ENCODE measurements at places on chromosomes 11 and 22.

GRCh38 chr22:21570398-21570797 lies 2.9 kb downstream of the UBE2L3 start:
- no peak for DNase-seq

DNA sequence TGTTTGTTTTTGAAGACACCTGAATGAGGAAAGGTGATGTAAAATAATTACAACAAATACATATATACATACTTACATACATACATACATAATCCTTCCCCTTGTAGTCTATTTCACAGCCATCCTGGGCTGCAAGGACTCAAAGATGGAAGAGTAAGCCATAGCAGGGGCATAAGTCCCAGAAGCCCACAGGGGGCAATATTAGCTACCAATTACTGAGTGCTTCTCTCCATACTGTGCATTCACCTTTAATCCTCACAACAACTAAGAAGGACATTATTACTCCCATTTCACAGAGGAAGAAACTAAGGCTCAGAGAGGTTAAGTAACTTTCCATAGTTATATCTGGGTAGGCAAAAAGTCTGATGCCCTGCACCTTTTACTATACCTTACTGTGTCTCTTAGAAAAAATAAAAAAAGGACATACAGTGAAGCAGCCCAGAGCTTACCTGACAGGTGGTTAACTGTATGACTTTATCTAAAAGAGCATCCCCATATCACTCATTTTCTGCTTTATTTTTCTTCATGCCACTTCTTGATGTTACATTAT lies 2.7 kb downstream of the SERGEF start:
- DNase-seq: no peak

- no peak for DNase-seq
These were observed 286.4 kb downstream of the NXPE2 start for GRCh38 chr11:114964676-114965214.

- DNase-seq: no peak
These were observed 13.4 kb downstream of the SLC25A17 start for GRCh38 chr22:40805699-40806203.

DNA sequence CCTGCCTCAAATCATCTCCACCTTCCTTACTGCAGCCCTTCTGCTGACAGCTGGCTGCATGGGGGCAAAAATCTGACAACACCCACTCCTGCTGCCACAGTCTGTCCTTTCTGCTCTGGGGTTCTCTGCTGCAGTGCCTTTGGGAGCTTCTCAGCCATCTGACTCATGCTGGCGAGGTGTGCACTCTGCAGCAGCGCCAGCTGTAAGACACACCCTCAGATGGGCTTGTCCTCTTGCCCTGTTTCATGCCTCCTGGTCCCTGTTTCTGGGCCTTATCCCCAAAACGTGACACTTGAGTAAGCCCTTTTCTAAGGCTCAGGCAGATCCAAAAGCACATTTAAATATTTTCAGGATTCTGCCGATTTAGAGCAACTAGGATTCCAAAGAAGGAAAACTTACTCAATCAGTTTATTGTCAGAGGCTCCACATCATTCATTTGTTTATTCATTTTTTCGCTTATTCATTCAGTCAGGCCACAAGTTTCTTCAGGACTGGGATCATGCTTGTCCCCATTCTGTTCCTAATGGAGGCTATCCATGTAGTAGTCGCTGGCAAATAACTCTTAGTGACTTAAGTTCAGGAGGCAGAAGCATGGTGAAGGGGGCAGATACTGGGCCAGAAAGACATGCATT lies 60.2 kb downstream of the SMIM38 start:
- DNase-seq: no peak

DNA sequence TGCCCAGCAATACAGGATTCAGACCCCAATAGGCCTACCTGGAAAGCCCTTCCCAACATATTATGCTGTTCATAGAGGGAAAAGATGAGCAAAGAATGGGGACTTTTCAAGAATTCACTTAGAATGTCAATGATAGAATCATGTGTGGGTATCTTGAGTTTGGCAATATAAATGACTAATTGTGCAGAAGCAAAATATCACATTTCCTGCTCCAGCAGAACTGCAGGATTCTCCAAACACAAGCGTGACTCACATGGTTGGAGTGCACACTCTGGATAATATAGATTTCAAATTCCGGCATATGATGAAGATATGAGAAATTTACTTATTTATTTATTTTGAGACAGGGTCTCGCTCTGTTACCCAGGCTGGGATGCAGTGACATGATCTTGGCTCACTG lies 12.5 kb upstream of the APOL5 start:
- no peak for DNase-seq

- no peak for DNase-seq
These were observed 702 bp downstream of the BIRC2 start for GRCh38 chr11:102347462-102348370.

- no peak for DNase-seq
These were observed 22.6 kb downstream of the AMOTL1 start for GRCh38 chr11:94790661-94791180.

DNA sequence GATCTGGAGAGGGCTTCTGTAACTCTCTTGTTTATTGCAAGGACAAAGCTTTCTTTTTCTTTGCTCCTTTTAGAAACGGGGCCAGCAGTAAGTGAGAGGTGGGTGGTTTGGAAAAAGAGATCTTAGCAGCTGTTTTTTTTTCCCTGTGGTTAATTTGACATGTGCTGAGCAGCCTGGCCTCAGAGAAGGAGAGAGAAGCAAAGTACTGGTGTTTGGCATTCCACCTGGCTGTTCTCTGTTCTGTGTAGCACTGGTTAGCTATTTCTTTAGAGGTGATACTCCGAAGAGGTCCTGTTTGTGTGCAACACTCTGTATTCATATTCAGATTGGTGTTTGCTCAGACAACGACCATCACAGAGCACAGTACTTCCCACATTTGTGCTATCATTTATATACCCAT lies 80.8 kb upstream of the SORL1-AS1 start:
- DNase-seq: no peak

GRCh38 chr11:107590460-107591377 lies at the start of gene ELMOD1:
TSS of gene ELMOD1 (plus strand) at chr11:107591147. CDS start at chr11:107618190, 27,043 bp downstream.
- peak; percentile 14 for DNase-seq

DNA sequence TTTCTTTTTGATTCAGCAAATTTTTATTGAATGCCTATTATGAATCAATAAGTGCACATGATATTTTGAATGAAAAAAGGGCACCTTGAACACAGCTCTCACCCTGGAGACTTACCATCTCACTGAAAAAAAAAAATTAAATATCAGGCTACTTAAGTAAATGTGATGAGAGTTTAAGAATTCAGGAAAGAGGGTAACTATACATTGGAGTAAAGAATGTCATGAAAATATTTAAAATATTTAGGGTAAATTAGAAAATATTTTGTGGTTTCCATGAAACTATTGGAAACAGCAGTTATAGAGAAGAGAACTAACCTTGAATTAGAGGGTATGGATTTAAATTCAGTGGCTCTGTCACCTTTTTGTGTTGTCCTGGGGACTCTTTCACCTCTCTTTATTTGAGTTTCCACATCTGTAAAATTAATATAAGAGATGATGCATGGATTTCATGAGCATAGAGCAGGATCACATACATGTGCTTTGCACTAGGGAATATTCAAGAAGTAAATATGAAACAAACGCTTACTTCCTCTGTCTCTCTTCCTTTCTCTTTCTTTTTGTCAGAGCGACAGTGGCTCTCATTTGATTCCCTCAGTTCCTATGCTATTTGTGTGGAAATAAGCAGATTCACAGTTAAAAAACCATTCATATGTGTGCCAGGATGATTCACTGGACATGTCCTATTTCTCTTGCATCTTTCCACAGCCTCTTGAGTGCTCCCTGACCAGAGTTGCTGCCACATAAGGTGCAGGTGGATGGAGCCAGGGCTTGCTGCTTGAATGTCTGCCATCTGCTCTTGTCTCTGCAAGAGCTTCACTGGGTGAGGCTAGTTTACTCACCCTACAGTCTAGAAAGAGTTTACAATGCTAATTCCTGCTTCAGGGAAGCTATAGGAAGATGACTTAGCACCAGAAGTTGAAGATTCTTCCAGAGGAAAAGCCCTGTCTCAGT lies 533.1 kb downstream of the ETS1 start:
- DNase-seq: no peak

- no peak for DNase-seq
These were observed 242.6 kb upstream of the FAT3 start for GRCh38 chr11:91981995-91982394.

DNA sequence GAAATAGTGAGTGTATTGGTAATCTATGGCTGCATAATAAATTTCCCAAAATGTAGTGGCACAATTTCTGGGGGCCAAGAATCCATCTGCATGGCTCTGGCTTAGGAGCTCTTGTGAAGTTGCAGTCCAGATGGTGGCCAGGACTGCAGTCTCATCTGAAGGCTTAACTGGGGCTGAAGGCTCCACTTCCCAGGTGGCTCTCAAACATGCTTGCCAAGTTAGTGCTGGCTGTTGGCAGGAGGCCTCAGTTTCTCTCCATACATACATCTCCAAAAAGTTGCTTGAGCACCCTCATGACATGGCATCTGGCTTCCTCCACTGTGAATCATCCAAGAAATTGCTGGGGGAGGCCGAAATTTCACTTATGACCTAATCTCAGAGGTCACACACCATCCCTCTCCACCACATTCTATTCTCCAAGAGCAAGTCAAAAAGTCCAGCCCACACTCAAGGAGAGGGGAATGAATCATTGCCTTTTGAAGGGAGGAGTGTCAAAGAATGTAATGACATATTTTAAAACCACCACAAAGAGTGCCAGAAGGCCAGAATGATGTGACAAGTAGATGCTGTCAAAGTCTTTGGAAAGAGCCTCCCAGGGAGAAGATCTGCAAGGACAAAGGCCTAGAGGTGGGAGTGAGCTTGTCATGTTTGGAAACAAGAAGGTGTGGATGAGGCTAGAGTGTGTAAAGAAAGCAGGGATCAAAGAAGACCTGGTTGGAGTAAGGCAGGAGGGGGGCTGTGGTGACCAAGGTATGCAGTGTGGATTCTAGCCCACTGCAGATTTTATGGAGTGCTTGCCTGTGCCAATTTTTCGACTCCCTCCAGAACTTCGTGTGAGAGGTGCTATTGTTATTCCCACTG lies 566.2 kb downstream of the MIAT start:
- DNase-seq: no peak

DNA sequence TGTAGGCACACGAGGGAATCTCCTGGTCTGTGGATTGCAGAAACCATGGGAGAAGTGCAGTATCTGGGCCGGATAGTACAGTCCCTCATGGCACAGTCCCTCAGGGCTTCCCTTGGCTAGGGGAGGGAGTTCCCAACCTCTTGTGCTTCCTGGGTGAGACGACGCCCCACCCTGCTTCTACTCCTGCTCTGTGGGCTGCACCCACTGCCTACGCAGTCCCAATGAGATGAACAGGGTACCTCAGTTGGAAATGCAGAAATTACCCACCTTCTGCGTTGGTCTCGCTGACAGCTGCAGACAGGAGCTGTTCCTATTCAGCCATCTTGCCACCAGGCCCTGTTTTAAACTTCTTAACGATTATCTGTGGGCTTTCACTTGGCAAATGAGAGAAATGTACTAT lies 157.2 kb upstream of the CARD18 start:
- DNase-seq: peak; percentile 7

- no peak for DNase-seq
These were observed 942.5 kb downstream of the JRKL start for GRCh38 chr11:97332271-97332670.

- DNase-seq: no peak
These were observed 76.7 kb upstream of the NECTIN1 start for GRCh38 chr11:119805663-119806062.

DNA sequence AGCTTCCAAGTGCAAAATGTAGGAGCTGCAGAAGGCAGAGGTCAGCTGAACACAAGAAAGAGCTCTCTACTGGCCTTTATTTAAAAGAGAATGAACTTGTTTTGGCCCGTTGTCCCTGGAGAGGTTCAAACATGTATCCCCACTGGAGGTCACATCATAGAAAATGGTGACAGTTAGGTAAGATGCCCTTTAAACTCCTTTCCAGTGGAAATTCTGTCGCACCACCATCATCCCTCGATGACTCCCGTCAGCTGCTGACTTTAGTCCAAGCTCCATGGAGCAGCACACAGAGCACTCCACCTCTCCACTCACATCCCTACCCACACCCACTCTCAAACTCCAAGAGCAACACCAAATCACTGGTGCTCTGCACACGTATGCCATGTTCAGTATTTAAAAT lies 15.2 kb upstream of the P4HA3 start:
- DNase-seq: no peak

DNA sequence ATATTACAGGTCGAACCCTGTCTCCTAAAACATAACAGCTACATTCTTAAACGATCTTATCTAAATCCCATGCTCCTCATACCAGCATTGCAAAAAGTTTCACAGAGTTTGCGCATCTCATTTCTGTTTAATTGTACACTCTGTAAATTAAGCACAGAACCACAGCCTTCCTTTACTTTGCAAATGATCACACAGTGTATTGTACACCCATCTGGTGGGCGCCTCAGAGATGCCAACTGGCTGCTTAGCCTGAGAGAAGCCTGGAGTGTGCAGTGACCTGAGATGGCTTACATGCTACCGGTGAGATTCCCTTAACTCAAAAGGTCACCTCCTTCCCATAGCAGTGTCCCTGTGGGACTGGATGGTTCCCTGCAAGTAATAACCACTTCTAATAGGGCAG lies 1077.3 kb downstream of the OPCML start:
- DNase-seq: no peak

GRCh38 chr11:77211040-77211451 lies 83.0 kb downstream of the MYO7A start:
- no peak for DNase-seq

DNA sequence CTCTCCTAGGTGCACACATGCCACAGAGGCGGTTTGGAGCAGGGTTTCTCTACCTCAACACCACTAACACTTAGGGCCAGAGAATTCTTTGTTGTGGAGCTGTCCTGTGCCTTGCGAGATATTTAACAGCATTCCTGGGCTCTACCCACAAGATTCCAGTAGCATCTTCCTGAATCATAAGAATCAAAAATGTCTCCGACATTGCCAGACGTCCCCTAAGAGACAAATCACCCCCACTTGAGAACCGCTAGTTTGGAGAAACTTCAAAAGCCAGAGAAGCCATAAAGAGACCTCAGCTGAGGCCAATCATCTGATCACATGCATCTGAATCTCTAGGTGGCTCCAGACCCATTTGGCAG lies 16.1 kb downstream of the MFNG start:
- no peak for DNase-seq

DNA sequence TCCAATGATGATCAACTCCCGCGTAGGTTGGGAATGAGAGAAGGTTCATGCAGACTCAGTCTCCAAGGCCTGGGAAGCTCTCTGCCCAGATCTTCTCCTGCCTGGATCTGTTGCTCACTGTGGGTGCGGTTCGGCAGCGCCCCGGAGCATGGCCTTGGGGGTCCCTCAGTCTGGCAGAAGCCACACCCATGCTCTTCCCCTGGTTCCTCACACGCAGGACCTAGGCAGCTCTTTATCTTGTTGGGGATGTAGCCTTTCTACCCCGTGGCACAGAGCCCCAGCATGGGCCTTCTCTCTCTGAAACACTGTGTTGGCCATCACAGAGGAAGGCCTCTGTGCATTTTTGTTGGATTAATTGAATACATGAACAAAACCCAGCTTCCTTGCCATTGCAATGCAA lies 1461.6 kb downstream of the BRD1 start:
- no peak for DNase-seq
